ENCODE measurements at places on chromosomes 12 and 14.

- DNase-seq: peak; percentile 22
Observed at GRCh38 chr14:77311217-77311616, 9.5 kb downstream of the POMT2 start.

DNA sequence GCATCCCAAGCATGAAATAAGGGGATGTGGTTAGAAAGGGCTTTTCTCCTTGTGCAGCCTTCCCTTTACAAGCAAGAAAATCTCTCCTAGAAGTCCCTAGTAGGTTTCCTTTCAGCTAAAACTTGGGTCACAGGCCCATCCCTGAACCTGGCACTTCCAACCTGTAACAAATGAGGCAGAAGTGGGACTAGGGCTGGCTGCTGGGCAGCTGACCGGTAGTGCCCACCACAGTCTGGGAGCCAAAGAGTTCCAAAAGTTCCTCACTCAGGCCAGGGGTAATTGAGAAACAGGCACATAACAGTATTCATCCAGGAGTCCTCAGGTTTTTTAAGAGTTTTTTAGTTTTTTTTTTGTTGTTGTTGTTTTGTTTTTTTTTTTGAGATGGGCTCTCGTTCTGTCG, 23.8 kb downstream of the MANSC1 start:
- no peak for DNase-seq

- no peak for DNase-seq
Observed at GRCh38 chr14:104694475-104694950, 5.1 kb downstream of the INF2 start.

- no peak for DNase-seq
Observed at GRCh38 chr12:122032580-122032979, 10.9 kb downstream of the BCL7A start.

GRCh38 chr12:127820846-127821245, 446.1 kb upstream of the TMEM132C start:
- no peak for DNase-seq

GRCh38 chr14:61183196-61183885, 97.8 kb downstream of the TMEM30B start:
- no peak for DNase-seq

DNA sequence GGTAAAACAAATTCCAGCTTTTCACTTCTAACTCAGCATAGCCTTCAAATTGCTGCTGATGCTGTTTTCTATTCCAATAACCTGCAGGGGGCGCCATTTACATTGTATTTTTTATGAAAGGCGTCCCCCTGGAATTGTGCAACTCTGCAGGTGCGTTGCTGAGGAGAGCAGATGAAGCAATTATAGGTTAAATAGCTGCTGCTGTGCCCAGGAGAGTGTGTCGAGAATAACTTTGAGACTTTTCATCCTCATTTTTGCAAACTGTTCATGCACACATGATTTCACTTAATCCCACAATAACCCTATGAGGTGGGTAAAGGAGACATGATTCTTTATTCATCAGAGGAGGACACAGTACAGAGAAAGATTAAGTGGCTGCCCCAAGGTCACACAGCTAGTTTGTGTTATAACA, 75.7 kb downstream of the MYRFL start:
- DNase-seq: peak; percentile 66

DNA sequence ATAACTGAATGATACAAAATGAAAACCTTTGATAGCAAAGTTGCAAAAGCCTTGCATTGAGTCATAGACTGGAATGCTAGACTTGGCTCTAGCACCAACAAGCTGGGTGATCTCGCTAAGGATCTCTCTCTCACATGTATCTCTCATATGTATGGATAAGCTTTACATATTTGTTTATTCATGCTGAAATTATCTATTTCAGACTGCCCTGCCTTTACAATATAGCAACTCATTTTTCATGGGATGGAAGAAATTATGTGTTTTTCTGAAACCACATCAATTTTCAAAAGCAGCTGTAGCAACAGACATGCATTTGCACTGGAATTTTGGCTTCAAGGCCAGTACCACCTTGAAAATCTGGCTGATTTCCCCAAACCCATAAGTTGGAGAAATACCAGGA, 11.4 kb downstream of the RERG start:
- DNase-seq: peak; percentile 60

GRCh38 chr14:68547305-68548193, 245.3 kb downstream of the ZFP36L1 start:
- DNase-seq: peak; percentile 64

- no peak for DNase-seq
Observed at GRCh38 chr14:73607241-73607640, 5.1 kb upstream of the ACOT6 start.

DNA sequence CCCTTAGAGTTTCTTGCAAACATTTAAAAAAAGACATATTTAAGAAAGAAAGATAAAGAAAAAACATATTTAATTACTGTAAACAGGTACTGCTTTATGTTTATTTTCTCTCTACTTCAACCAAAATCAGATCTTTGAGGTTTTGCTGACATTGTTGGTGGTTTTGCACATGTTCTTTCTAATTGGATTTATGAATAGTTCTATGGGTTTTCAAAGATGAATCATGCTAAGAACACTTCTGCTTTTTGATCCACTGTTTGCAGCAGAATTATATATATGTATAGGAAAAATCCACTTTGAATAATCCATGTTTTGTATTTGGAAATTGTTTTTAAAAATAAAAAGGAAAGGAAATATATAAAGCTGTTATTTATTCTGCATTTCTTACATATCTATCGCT, 78.4 kb downstream of the FRMD6 start:
- no peak for DNase-seq

GRCh38 chr12:93918262-93918661, 230.1 kb upstream of the PLXNC1 start:
- peak; percentile 42 for DNase-seq

- DNase-seq: no peak
Observed at GRCh38 chr12:47813511-47814196, 6.0 kb downstream of the HDAC7 start.

GRCh38 chr14:58978343-58978742, 210.1 kb upstream of the DAAM1 start:
- no peak for DNase-seq

- no peak for DNase-seq
Observed at GRCh38 chr12:56040151-56040550, 1.6 kb upstream of the RPS26 start.

- no peak for DNase-seq
Observed at GRCh38 chr14:33756833-33757232, 194.0 kb downstream of the EGLN3 start.

DNA sequence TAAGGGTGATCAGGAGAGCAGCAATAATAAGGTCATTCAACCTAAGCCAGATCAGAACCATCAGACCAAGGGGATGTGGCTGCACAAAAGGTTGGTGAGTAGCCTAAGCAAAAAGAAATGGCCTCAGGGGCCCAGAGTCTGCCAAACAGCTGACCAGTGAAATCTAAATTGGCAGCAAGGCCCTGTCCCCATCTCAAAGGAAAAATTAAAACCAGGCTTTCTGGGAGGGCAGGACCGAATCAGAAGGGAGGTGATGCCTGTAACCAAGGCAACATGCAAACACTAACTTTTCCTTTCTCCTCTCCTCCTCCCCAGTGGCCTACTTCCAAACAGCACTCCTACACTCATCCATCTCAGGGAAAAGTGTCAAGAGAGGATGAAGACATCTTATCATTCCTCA, 256.4 kb downstream of the NUAK1 start:
- peak; percentile 25 for DNase-seq

DNA sequence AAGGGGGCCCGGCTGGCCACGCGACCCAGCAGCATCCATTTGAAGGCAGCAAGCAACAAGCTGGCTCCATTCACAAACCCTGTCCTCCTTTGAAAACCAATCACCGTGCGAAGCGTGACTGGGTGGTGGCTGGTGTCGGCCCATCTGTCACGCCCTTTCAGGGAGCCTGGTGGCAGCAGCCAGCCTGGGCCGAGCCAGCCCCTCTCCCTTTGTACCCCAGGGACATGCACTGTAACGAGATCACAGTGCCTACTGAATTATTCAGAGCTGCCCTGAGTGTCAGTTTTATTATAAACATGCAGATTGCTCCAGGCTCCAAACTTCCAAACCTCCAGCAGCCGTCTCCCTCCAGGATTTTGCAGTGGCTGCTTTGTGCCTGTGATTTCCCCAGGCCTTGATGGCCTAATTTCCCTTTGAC, 22.3 kb upstream of the CTDSP2 start:
- no peak for DNase-seq

- no peak for DNase-seq
Observed at GRCh38 chr12:129641926-129642325, 261.9 kb downstream of the TMEM132D start.

DNA sequence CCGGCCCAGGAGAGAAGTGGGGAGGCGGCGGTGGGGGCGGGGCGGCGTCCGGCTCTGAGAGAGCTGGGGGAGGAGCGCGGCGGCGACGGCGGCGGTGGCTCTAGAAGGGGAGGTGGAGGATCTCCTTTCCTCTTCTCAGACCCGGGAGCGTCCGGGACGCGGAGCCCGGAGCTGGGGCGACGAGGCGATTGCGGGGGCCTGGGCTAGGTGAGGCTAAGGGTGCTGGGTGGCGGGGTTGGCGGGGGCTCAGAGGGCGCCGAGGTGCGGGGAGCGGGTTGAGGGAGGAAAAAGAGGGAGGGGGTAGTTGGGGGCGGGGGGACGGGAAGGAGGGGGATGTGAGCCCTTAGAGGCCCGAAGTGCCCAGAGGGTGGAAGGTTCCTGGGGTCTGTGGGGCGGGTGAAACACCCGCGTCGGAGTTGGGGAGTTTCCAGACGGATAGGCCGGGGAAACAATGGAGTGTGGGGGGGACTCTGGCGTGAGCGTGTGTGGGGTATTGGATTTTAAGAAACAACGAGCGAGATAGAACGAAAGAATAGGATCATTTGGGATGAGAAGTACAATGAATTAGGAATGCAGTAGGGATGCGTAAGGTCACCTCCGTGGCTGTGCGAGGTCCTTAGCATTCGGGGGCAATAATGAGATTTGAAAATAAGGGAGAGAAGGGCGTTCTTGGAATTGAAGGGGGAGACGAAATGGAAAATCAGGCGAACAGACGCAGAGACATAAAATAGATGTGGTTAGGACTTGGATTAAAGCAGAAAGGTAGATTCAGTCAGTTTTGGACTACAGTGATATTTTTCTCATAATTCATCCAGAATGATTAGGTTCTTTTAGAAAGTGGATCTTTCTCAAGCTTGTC, at the start of gene SPATS2:
Gene SPATS2 (plus strand): TSS at position 82 of the 859 bp plus-strand sequence. CDS start 93,551 bp downstream, outside the sequence.
- DNase-seq: no peak

- DNase-seq: no peak
Observed at GRCh38 chr12:92047393-92047826, 98.2 kb downstream of the BTG1 start.

DNA sequence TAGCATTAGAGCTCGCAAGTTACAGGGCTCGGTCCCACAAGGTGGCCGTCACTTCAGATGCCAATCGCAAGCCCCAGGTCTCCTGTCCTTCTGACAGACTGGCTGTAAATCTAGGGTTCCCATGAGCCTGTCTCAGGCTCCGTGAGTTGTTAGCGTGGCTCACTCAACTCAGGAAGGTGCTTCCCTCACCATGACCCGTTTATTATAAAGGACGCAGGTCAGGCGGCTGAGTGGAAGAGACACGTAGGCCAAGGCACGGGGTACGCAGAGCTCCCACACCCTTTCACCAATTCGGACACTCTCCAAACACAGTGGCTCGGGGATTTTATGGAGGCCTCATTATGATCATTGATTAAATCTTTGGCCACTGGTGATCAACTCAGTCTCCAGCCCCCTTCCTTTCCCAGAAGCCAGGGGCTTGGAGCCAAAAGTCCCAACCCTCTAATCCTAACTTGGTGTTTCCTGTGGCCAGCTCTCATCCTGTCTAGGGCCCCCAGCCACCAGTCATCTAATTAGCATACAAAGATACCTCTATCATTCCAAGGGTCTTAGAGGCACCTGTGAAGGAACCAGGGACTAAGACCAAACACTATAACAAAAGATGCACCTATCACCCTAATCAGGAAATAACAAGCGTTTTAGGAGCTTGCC, 25.8 kb upstream of the LRTM2 start:
- no peak for DNase-seq

GRCh38 chr14:73457924-73458182, 493 bp downstream of the NUMB start:
- no peak for DNase-seq

GRCh38 chr14:104121142-104121541, 17.2 kb upstream of the KIF26A start:
- DNase-seq: no peak

GRCh38 chr12:117501076-117501869, 139.8 kb upstream of the NOS1 start:
- DNase-seq: no peak

GRCh38 chr12:67797185-67797741, 148.7 kb downstream of the DYRK2 start:
- DNase-seq: no peak

Measured in fibroblast of skin of left biceps (primary cell).